ENCODE measurements at places on chromosomes 2 and 18.
A peak's percentile ranks its signal among the peaks of the same experiment; 100 is the strongest.

GRCh38 chr2:111951486-111951885, 53.1 kb downstream of the MERTK start:
- DNase-seq = no peak

- no peak for DNase-seq
These were observed 40.8 kb downstream of the GTF3C3 start for GRCh38 chr2:196758474-196759377.

GRCh38 chr2:221102896-221103688, 469.0 kb downstream of the EPHA4 start:
- DNase-seq = no peak

GRCh38 chr2:96564026-96564425, 27.5 kb downstream of the ARID5A start:
- no peak for DNase-seq

- DNase-seq = peak; percentile 63
These were observed 11.3 kb downstream of the IL1RN start for GRCh38 chr2:113138428-113139322.

DNA sequence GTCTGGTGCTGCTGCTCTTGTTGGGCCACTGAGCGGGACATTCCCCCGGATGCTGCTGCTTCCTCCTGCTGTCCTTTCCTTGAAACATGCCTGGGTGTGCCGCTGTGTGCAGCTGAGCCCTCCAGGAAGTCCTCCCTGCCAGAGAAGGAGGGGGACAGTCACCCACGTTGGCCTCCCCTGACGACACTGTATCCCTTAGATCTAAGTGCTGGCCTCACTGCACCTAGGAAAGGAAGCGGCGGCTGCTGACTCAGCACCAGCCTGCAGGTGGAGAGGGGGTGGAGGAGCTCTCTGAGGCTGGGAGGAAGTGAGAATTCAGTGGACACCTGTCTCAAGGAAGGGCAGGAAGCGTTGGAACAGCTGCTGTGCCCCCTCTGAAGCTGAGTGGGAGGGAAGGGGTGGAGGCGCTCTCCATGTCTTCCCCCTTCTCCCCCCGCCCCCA, 239.8 kb downstream of the HAUS1 start:
- peak; percentile 73 for DNase-seq

GRCh38 chr2:142462306-142462705, 331.5 kb upstream of the LRP1B start:
- no peak for DNase-seq

DNA sequence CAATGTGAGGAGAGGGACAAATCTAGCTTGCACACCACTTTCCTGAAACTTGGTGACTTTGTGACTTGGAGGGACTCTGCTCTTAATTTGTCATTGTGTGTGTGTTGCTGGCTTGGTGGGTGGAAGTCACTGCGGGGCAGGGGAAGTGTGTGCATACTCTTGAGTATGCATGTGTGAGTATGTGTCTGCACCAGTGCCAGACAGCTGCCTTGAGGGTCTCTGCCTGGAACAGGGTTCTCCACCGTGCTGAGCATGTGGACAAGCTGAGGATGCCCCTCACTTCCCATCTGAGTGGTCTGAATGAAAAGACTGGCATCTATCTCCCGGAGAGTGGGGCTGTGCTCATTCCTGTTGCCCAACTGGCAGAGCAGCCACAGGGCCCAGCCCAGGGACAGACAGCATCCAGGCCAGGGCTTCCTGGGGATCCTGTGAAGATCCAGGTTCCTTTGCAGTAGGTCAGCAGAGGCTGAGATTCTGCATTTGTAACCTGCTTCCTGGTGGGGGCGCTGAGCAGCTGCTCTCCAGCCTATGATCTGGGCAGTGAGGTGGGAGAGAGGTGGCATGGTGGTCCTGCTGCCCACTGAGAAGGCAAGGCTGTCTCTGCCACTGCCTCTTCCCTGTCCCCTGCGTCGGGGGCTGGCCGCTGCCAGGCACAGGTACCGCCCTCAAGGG, 138.9 kb upstream of the HAAO start:
- DNase-seq = no peak

DNA sequence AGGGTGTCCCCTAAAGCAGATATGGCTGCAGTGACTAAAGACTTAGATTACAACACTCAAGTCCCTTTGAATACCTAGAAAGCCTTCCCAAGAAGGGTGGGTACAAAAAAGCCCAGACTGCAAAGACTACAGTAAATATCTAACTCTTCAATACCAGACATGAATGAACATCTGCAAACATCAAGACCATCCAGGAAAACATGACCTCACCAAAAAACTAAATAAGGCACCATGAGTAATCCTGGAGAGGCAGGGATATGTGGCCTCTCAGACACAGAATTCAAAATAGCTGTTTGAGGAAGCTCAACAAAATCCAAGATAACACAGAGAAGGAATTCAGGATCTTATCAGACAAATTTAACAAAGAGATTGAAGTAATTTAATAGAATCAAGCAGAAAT, 138.2 kb upstream of the OTOS start:
- DNase-seq = no peak

DNA sequence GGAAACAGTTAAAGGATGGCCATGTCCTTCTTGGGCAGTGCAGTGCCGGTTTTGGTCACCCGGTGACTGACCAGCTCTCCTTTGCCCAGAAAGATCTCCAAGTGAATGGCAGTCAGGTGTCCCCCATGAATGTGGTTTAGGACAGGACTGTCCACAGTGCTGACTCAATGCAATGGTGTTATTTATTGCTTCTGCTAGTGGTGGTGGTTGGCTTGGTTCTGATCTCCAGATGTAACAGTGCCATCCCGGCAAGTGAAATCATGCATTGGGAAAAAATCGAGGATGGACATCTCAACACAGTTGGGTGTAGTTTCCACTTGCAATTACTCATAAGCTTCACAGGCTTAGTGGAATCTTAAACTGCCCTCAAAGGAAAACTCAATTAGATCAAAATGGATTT, 81.9 kb downstream of the TGOLN2 start:
- DNase-seq = no peak

DNA sequence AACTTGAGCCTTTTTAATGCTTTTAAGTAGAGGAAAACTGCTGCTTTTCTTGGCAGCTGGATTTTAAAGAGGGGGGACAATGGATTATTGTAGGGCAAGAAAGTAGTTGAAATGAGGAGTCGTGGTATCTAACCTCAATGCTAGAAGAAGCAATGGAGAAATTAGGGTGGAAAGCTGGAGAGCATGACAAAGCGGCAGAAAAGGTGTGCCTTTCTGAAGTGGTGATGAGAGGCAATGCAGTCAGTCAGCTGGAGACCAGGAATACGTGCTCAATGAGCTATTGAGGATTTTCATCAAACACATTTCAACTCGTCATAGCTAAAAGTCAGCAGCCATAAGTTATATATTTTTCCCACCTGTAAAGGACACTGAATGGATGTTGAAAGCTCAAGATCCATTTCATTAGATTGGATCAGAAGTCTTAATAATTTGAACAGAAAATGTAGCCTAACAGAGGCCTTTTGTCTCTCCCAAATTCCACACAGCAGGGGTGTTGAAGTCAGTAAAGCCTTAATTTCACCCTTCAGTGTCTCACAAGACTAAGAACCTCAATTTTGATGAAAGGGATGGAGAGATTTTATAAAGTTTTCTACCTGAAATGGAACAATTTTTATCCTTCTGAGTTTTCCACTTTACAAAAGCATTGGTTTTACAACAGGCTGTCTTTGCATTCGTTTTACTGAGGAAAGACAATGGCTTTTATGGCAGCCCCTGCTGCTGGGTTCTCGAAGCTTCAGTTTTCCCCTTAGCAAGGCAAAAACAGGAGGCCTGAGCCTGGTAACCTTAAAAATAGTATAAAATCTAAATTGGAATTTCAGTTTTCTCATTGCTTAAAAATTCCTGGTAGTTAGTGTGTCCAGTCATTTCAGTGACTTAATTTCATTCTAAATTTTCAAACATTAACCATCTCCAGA, 131.1 kb downstream of the CCDC102B start:
- DNase-seq = no peak

DNA sequence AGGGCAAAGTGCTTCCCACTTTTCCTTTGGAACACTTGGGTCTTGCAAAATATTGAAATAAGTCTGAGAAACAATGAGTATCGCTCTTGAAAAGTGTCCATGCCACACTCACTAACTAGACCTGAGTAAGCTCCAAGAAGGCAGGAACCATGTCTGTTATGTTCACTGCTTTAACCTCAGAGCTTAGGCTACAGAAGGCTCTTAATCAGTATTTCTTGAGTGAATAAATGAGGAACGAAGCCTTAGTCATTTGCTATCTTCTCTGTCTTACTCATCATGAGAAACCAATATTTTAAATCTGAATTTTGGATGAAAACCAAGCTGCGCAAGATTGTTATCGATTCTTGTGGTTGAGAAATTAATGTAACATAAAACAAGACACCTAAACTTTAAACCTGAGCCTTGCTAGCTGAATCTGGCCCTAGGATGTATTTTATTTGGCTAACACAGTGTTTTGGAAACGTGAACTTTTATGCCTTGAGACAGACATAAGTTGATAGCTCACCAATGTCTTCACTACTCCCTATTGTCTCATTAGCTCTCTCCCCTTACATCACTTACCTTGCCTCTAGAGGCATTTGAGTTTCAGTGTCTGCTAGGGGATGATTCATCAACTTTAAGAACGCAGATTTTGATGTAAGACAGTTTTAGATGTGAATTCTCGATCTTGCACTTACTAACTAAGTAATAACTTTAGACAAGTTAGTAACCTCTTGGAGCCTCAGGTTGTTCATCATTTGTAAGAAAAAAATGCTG, 392.8 kb upstream of the MEIS1 start:
- no peak for DNase-seq

DNA sequence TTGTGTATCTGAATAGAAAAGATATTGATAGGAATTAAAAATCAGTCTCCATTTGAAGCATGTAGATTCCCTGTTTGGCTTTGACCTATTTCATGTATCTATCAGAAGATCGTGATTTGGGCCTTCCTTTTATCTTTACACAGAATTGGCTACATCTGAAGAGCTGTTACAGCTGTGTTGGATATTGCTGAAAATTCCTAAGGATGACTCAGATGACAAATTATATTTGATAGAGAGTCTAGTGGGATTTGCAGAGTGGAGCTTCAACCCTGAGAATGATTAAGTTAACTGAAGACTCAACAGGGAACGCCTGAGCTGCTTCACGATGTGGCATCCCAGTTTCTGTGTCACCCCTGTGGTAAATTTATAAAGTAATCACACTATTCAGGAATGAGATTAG, 4.9 kb upstream of the COL3A1 start:
- DNase-seq = no peak

- DNase-seq = no peak
These were observed 54.8 kb downstream of the CDH20 start for GRCh38 chr18:61388010-61388409.

GRCh38 chr2:238462782-238463396, 36.2 kb downstream of the ASB1 start:
- peak; percentile 17 for DNase-seq

DNA sequence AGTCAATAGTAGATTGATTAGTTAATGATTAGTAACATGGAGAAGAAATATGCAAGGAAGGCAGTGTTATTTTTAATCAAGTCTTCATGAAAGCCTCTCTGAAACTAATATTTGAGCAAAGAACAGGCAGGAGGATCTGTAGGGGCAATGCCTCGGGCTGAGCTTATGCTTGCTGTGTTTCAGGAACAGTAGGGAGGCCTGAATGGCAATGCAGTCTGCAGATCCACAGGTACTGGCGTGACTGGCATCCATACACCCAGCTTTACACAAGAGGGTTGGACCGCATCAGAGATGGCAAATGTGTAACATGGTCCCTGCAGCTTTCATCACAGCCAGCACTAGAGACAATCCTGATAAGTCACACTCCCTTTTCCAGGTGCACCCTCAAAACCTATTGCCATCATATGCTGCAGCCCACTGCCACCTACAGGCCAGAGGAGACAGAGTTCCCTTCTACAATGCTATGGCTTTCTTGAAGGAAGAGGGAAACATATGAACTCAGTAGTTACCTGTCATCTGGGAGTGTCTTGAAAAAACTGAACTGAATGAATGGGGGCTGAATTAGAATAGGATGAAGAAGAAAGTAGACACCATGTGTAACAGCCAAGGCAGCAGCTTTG, 582.4 kb upstream of the RAB6C start:
- no peak for DNase-seq

- DNase-seq = no peak
These were observed 35.8 kb upstream of the ASPRV1 start for GRCh38 chr2:69997015-69997830.

DNA sequence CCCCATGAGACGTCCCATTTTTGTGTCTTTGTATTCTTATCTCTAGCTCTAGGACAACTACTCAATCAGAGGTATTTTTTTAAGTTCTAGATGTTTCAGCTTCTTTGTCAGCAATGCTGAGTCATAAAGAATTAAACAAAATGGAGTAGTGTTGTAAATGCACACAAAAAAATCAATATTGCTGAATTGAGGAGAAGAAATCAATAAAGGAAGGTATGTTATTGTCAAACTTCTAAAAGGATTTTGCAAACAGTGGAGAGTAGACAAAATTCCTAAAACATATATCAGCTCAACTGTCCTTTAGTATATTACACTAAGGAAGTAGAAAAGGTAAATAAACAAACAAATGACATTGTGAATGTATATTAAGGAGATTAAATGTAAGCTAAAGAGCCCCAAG, 726.1 kb upstream of the NRXN1 start:
- no peak for DNase-seq

GRCh38 chr2:96225016-96225533, 16.4 kb upstream of the STARD7 start:
- no peak for DNase-seq

DNA sequence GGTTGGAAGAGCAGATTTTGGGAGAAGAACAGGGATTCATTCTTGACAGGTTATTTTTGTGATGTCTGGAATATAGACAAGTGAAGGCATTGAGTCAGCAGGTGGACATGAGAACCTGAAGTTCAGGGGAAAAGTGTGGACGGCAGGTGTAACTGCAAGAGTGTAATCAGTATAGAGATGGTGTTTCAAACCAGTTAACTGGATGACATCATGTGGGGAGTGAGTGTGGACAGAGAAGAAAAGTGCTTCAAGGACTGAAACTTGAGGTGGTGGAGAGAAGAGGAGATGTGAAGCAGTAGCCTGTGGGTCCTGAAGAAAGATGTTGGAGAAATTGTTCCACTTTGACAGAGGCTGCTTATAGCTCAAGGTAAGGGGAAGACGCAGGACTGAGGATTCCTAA, 7.1 kb downstream of the IL1RL1 start:
- no peak for DNase-seq

DNA sequence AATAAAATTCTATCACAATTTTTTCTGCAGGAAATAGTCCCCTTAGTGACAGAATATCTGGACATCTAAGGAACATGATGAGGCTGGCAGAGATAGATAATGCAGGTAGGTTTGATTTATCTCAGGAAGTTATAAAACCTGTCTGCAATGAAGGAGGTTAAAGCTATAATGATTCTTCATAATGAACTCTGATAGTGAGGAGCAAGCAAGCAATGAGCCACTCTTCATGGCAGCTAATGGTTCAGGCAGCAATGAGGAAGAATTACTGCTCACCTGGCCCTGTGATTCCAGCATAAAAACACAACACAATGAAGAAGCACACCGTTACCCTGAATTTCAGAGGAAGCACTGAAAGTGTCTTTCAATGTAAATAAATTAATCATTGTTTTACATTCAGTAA, 599.6 kb upstream of the PKDCC start:
- no peak for DNase-seq

GRCh38 chr2:72765997-72766609, 59.7 kb downstream of the EXOC6B start:
- no peak for DNase-seq

- DNase-seq = no peak
These were observed 138.7 kb downstream of the TTC32 start for GRCh38 chr2:19762959-19763605.

GRCh38 chr2:119490653-119491195, 33.6 kb downstream of the SCTR start:
- DNase-seq = no peak
